ENCODE measurements at places on chromosomes 1 and 21.

DNA sequence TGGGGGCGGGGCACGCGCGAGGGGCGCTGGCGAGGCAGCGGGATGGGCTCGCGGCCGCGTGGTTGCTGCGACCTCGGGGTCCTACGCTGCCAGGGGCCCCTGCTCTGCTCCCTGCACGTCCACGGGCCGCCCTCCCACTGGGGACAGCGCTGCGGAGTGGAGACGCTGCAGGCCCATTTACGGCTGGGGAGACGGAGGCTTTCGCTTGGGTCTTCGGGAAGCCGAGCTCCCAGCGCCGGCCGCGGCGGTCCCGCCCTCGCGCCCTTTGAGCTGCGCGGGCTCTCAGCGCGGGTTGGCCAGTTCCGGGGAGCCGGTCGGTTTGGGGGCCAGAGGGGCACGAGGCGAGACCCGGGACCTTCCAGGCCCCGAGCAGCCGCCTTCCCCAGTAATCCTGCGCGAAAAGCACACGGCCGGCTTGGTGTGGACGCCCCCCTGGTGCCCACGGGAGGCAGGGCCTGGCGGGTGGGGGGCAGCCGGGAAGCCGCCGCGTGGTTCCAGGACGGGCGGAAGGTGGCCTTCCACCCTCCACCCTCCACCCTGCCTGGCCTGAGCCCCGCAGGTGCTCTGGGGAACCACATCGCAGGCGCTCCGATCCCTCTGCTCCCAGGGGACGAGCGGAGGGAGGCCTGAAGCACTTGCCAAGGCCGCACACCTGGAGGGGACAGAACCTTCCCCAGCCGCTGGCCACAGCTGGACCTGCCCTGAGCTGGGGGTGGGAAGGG, 570 bp upstream of the PEX10 start:
- DNase-seq, result no peak

DNA sequence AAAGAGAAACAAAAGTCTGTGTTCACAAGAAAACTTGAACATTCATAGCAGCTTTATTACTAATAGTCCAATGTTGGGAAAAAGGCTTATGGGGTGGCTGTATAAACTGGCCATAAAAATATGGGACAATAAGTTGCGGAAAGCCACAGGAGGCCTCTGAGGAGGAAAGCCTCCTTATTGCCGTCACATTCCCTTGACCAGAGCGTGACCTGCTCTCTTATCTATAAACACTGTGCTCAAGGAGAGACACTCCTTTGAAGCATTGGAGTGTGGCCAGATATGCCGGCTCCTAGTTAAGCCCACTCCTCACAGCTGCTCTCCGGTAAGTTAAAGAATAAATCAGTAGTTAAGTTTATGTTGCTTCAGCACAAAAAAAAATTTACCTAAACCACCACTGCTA, 19.7 kb downstream of the OR6Y1 start:
- no peak for DNase-seq

DNA sequence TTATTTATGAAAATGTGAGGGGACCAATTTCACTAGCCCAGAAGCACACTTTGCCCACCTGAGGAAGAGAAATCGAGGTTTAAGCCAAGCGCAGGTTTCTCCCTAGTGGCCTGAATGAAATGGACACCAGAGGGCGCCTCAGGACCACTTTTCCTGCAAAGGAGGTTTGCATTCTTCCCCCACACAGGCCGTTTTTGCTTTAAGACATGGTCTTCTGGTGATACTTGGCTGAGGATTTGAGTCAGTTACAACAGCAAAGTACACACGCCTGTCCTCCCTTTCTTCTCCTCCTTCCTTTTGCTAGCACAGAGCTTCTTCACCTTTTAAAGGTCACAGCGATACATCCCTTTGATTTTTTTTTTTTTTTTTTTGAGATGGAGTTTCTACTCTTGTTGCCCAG, 5.4 kb downstream of the PLA2G2E start:
- DNase-seq, result peak; percentile 81

- no peak for DNase-seq
Measured at GRCh38 chr1:202656951-202657646, 53.2 kb downstream of the SYT2 start.

DNA sequence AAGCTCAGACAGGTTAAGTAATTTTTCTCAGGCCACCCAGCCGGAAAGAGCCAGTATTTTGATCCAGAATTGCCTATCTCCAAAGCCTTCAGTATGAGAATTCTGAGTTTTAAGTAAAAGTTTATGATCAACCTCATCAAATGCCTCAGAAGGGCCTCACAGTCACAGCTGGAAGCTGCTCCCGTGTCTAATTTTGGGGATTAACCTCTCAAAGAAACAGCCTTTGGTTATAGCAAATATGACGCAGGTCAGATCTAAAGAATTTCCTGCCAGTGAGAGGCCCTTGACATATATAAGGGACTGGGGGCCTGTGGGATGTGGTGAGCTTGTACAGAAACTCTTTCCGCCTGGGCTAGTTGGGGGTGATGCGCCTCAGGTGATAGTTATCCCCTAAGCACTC, 2.3 kb downstream of the EXTL1 start:
- no peak for DNase-seq

- DNase-seq, result no peak
Measured at GRCh38 chr1:181936768-181937581, 124.5 kb downstream of the ZNF648 start.

DNA sequence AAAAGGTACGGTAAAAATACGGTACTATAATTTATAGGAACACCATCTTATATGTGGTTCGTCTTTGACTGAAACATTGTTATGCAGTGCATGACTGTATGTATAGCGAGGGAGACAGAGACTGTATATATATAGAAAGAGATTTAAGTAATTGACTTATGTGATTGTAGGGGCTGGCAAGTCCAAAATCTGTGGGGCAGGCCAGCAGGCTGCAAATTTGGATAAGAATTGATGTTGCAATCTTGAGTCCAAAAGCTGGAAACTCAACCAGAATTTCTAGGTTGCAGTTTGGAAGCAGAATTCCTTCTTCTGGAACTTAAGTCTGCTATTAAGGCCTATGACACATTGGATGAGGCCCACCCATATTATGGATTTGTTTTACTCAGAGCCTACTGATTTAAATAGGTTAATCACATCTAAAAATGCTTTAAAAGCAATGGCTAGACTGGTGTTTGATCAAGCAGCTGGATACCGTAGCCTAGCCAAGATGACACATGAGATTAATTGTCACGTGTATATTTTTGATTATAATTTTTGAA, 42.0 kb downstream of the LAMC1 start:
- DNase-seq, result no peak

DNA sequence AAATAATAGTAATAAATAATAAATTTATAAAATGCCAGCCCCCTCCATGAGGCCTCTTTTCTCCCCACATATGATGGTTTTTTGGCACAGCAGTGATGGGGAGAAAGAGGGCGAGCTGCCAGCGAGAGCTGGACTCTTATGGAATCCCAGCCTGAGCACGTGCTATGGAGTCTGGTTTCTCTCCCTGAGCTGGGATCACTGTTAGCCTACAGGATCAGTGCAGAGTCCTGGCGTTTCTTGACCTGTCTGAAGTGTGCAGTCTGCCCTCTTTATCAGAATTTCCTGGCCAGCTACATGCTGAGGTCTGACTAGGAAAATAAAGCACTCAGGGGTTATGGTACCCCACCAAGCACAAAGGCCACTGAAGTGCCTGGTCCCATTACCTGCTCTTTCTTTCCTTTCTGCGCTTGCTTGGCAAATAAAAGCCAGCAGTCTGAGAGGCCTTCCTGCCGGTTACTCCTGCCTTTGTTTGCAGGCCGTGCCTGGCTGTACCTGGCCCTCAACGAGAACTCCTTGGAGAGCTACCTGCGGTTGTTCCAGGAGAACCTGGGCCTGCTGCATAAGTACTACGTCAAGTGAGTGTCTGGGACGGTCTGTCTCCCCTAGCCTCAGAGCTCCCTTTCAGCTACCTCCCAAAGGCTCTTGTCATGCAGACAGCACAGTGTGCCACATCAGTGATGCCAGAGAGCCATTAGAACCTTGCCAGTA, 18.5 kb upstream of the SLC25A34 start:
- no peak for DNase-seq

DNA sequence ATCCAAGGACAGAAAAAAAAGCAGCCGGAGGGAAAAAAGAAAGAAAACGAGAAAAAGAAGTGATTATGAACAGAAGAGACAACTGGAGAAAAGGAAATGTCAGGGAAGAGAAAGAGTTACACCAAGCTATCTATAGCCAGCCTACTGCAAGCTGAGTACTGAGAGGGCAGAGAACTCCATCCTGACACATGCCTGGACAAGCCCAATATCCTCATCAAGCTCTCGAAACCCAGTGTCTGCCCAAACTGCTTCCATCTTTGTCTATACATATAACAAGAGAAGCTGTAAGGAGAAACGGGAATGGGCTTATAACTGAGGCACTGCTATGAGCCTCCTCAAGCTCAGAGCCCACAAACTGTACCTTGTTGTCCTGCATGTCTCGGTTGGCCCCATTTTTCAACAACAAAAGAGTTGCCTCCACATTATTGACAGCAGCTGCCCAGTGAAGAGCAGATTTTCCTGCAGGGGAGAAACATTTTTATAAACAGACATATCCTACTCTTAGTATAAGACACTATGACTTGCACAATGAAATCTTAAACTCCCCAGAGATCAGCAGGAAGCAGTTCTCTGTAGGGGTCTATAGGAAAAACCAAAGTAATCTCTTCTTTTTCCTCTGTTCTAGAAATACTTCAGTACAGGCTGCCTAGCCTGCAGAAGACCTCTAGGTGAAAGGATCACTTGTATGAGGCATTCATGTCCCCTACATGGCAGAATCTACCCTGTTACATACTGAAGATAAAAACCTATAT, 21.2 kb upstream of the ADAM30 start:
- DNase-seq, result no peak

DNA sequence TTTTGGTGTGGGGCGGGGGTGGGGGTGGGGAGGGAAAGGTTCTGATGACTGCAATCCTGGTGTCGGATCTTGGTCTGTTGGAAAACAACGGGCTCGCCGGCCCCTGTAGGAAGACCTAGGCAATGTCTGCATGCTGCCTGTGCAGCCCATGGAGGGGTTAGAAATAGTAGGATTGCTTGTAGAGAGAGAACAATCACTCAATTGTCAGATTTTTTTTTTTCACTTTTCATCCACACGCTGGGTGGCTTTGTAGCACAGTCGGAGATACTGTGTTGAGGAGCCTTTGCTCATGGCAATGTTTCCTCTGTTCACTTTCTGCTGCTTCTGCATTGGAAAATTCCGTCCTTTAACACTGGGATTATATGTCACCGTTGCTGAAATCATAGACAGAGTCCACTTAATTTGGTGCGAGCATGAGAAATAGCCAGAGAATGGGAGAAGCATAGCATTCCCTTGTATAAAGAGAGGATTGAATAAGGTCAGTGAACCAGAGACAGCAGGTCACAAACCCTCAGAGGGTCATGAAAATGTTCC, 107.5 kb downstream of the MRPS6 start:
- no peak for DNase-seq

- DNase-seq, result no peak
Measured at GRCh38 chr1:183353597-183353996, 64.6 kb downstream of the NMNAT2 start.

- DNase-seq, result no peak
Measured at GRCh38 chr21:45874716-45875415, 106.7 kb upstream of the COL6A1 start.

- DNase-seq, result no peak
Measured at GRCh38 chr1:110719908-110720307, 45.2 kb upstream of the KCNA3 start.
